Left renal pelvis (tissue), 4 donors: ENCODE measurements at places on chromosomes 2 and 18. TPM values are rescaled to one million over a fixed set of nuclear protein-coding genes. Genes with fewer than 3 reads are reported as not detected.

DNA sequence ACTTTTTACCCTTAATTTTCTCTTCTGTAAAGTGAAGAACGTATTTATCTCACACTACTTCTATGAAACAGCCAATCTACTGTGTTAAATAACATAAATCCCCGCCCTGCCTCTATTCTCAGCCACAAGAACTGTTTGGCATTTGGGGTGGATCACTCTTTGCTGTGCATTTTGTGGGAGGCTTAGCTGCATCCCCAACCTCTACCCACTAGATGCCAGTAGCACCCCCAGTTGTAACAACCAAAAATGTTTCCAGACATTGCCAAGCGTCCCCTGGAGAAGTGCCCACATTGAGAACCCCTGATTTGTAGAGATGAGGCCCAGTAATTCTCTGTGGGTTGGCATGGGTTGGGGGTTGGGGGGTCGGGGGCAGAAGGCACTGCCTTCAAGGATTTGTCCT is 94.7 kb upstream of the BOD1L2 start:
- no peak for DNase-seq

LANCL1 gene
- polyA plus RNA-seq: 76.1 TPM

DNA sequence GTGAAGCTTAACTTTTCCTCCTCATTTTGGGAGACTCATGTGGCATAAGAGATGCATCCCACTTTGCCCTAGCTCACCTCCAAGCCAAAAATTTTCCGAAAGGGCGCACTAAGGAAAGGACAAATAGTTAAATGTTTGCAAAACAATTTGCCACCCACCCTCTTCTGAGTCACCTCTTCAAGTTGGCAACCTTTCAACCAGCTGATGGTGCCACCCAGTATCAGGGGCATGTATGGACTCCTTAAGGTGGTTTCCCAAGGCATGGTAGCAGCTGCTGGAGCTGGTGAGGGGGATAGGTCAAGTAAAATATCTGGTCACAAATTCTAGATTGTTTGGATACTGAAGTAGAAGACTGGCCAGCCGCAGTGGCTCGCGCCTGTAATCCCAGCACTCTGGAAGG is 17.2 kb upstream of the ITGAV start:
- no peak for DNase-seq

DNA sequence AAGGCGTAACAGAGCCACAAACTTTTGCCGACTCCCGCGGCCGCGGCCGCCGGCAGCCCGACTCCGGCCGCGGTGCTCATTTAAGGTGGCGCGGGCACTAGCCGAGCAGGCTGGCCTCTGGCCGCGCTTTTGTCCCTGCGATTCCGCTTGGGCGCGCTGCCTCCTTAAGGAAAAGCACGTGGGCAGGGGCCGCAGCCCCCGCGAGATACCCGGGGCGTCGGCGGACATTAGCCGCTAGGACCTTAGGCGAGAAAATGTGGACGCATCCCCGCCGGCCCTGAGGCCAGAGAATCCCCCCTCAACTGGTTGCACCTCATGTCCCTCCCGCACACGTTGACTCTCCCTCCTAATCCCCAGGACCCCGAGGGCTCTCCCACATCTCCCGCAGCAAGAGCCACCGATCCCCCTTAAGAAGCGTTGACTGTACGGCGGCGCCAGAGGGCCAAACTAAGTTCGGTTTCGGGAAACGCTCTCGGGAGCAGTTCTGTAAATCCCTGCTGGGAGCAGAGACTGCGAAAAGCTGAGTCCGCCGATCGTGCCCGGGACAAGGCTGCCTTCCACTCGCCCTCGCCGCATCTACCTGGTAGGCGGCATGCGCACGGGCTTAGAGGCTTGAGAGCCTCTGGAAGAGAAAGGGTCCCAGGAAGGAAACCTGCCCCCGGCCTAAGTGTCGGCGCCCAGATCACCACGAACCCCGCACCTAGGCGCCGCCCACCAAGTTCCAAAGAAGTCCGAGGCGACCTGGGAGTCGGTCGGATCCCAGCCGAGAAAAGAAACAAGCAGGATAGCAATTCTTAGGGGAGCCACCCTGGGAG is 1.8 kb upstream of the SATB2 start:
- DNase-seq: peak; percentile 90

GRCh38 chr2:36564377-36564930 is 33.5 kb downstream of the FEZ2 start:
- no peak for DNase-seq

- no peak for DNase-seq
These were observed 28.2 kb upstream of the IL1R1 start for GRCh38 chr2:102114290-102114721.

DNA sequence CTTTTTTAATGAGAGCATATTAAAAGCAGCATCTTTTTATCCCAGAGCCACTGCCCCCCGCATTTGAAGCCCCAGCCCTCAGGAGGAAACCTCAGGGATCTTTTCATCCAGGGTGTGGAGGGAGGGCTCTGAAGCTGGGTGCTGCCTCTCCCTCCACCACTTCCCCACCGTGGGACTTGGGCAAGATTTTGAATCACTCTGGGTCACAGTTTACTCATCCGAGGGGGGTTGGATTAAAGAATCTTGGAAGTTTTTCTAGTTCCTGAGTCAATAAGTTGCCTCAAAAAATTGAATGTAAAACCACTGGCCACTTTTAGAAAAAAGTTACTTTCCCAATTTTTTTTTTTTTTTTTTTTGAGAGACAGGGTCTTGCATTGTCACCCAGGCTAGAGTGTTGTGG is 62.0 kb upstream of the ANKRD44 start:
- DNase-seq: no peak

DNA sequence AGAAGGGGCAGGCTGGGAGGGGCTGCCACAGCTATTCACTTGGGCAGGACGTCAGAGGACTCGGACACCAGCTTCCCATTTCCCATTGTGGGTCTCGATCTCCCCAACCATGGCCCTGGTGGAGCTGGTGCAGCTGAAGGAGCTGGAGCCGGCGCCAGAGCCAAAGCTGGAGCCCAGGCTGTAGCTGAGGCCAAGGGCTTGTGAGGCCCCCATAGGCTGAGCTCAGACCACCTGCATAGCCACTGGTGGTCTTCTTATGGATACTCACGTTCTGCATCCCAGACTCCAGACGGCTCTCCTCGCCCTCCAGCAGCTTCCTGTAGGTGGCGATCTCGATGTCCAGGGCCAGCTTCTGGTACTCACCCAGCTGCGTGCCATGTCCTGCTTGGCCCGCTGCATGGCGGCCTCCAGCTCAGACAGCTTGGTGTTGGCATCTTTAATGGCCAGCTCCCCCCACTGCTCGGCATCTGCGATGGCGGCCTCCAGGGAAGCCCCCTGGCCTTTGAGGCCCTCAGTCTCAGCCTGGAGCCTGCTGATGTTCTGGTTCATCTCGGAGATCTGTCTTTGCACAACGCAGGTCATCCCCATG is 6.0 kb upstream of the CDK5R2 start:
- DNase-seq: no peak

GRCh38 chr2:122610948-122611609 is 855.6 kb downstream of the TSN start:
- no peak for DNase-seq

- DNase-seq: no peak
These were observed 106.4 kb downstream of the POLE4 start for GRCh38 chr2:75064691-75065396.
